ENCODE measurements at places on chromosomes 4 and X. TPM values are rescaled to one million over a fixed set of nuclear protein-coding genes. Genes with fewer than 3 reads are reported as not detected.

DNA sequence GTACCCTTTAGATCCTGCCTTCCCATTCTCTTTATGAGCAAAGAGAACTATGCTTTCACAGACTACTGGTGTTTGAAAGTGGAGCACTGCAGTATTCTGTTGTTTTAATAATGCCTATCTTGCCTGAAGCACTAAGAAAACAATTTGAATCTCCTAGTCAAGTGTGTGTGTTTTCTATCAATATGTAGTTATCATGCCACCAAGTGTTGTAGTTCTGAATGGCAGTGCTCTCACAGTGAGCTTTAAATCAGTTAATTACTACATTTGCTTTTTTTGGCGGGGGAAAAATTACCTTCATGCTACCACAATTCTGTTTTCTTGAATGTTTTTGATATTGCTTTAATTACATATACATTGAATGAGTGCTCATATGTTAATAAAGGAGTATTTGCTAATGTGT, 143.6 kb upstream of the FAM47A start:
- DNase-seq = no peak

DNA sequence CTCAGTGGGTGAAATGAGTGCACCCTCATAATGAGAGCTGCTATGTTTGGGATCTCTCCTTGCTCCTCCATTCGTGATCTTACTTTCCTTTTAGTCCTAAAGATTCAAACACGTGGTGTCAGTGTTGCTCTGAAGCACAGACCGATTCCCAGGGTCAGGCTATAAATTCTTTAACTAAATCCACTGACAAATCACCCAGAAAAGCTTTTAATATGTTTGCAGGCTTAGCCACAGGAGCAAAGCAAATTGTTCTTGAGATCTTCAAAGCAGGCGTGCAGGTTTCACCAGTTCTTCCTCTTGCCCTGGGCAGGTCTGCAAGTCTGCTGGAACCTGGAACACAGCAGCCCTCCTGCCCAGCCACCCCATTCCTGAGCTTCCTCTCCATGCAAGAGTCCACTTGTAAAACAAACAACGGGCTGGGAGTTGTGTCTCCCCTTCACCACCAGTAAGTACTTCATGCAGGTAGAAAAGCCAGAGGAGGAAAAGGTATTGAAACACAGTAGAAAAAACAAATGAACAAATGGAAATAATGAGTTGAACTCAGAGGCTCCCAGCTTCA, 70.1 kb upstream of the ENPP6 start:
- DNase-seq = peak; percentile 28

DNA sequence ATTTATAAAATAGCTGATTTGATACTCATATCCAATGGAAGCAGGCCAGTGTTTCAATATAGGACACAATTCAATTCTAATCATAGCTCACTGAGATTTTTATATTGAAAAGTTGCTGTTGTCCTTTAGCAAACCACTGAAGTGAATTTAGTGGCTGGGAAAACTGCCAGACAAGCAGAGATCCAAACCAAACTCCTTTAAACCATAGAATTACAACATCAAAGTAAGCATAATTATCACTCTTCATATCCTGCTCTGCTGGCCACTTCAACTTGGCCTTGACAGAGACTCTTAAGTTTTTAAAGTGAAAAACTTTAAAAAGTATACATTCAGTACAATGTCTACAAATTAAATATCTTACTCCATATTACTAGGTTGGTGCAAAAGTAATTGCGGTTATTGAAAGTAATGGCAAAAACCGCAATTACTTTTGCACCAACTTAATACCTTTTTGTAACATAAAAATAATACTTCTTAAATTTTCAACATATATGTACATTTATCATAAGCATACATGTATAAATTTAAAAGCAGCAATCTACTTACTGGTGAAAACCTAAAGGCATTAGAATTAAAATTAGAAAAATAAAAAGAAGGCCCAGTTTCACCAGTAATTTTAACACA, 433.0 kb downstream of the PCDH10 start:
- DNase-seq = no peak

DNA sequence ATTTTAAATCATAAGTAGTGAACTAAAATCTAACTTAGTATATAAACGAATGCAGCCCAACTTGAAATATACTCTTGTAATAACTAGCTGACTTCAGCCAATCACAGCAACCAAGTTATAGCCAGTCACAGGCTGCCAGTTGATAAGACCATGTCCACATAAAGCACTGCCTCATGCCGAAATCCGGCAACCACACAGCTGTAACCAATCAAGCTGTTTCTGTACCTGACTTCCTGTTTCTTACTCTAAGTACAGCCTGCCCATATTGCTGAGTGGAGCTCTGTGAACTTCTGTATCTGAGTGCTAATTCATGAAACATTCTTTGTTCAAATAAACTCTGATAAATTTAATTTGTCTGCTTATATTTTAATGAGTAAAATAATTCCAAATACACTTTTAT, 805.3 kb upstream of the EPHA5 start:
- DNase-seq = no peak

GRCh38 chr4:70715097-70715496, 6.7 kb upstream of the RUFY3 start:
- DNase-seq = no peak

GRCh38 chr4:68249434-68249833, 3.9 kb upstream of the TMPRSS11B start:
- DNase-seq = no peak

DNA sequence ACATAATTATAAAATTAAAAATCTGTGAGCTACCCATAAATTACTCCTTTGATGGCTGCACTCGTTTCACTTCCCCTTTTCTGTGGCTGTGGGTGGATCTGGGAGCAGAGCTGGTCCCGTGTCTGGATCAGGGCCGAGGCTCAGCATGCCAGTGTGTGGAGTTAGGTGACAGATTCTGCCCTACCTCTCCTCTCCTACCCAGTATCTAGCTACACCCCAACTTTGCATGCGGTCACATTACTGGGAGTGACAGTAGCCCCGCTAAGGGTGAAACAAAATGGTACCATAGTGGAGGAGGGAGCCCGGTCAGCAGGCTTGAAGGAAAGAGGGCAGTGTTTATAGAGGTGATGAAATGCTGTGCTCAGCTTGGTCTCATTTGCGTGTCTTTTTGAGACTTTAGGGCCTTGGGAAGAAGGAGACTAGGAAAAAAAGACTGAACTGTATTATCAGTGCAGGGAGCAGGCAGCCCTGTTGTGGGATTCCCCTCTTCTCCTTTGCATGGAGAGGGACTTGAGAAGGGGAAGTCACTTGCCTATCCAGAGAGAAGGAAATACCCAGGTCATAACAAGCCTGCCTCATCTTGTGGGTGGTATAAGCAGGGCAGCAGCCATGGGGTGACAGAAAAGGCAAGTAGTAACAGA, 48.4 kb downstream of the ARHGAP10 start:
- DNase-seq = no peak

DNA sequence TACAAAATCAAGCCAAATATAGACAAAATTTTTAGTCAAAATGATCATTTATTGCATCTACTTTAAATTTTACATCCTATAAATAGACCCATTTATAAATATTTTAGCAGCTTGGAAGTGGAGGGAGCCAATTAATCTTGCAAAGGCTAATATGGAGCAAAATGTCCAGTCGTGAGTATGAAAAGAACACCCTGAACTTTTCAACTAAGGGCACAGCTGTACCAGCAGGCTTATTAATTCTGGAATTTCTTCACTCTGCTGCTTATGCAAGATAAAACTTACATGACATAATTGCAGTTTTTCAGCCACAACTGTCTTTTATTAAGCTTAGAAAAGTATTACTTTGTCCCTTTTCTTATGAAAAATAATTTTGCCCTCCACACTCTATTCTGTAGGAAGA, 22.9 kb upstream of the USP53 start:
- no peak for DNase-seq

GRCh38 chr4:174681723-174682300, 147.2 kb downstream of the GLRA3 start:
- no peak for DNase-seq

DNA sequence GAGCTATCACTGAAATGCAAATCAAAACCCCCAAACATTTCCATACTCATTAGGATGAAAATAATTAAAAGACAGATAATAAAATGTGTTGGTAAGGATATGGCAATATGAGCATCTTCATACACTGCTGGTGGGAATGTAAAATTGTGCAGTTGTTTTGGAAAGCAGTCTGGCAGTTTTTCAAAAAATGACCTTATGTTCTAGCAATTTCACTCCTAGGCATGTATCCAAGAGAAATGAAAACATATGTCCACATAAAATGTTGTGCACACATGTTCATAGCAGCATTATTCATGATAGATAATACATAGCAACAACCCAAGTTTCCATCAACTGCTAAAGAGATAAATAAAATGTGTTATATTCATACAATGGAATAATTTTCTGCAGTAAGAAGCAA, 14.8 kb upstream of the GPRASP2 start:
- no peak for DNase-seq

DNA sequence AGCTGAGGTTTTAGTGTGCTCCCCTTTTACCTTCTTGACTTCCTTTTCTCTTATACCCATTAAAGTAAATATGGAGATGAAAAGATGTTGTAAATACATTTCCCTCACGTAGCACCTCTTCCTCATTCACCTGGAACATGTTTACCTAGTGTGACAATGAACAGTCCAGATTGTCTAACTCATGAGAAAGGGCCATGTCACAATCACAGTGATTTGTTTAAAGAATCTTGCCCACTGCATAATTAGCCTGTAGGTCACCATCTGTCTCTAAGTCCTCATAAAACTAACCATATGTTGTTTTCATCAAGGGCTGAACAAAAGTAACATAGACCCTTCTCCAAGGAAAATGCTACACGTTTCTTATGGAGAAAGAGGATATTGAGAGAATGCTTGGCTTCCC, 85.7 kb downstream of the TSPAN5 start:
- no peak for DNase-seq

DNA sequence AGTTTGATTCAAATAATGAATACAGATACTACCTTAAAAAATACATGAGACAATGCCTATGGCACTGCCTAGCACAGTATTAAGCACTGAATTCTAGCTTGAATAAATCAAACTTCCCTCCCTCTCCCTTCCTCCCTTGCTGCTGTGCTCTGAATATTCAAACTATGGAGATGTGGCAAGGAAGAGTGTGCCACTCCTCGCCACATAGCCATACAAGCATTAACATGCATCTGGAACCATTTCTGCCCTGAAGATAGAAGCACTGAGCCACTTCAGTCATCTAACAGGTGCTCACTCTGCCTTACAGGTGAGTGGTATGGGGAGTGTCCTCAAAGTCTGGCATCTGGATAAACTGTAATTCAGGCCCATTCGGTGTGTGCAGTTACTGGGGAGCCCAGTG, 276.9 kb downstream of the ARHGAP24 start:
- DNase-seq = no peak

DNA sequence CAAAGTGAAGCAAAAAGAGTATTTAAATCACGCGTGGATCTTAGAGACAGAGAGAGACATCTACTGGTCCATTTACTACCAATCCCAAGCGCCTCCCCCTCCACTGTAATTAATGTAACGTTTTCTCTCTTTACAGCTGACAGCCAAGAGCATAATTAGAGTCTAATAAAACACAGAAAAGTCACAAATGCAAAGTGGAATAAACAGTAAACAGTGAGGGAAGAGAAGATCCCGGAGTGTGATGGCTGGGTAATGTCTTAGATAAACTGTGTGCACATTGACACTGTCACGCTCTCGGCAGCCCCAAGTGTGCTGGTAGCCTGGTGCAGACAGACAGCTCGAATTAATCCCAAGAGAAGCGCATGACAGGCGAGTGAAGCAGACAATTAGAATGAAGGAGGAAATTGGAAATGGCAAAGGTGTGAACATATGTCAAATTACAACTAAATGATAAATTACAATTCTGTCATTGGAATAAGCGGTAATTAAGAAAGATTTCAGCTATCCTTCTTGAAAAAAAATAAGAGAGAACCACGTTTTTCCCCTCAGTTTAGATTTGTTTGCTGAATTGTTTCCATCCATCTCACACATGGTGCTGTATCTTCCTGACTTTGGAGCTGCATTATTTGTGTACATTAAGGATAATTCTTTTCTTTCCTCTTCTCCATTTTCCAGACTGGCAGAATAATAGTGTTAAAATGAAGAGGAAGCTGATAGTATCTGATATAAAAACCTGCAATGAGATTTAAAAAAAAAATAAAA, 100.1 kb downstream of the CXXC4 start:
- no peak for DNase-seq

GRCh38 chr4:2320746-2321145, 58.8 kb upstream of the MXD4 start:
- DNase-seq = no peak

GRCh38 chrX:49809891-49810632, 19.0 kb upstream of the PAGE4 start:
- no peak for DNase-seq

- no peak for DNase-seq
Measured at GRCh38 chr4:38164346-38164745, 204.1 kb downstream of the PTTG2 start.

DNA sequence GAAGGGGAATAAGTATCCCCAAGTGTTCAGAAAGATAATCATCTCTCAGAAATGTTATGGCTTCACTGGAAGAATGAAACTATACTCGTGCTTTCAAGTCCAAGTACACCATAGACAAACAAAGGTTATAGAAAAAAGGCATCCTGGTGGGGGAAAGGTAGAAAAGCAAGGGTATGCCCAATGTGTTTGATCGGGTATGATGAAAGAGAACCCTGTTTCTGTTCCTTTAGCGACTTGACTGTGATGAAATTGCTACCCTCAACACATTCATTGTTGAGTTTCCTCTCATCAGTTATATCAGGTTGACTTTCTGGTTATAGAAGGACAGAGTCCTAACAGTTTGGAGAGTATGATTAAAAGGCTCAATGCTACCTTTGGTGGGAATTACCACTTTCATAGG, 464.3 kb downstream of the GRXCR1 start:
- no peak for DNase-seq

GRCh38 chrX:357693-358471, 28.8 kb downstream of the PPP2R3B start:
- DNase-seq = no peak

GRCh38 chrX:50211510-50211909, 6.9 kb downstream of the CCNB3 start:
- DNase-seq = no peak

DNA sequence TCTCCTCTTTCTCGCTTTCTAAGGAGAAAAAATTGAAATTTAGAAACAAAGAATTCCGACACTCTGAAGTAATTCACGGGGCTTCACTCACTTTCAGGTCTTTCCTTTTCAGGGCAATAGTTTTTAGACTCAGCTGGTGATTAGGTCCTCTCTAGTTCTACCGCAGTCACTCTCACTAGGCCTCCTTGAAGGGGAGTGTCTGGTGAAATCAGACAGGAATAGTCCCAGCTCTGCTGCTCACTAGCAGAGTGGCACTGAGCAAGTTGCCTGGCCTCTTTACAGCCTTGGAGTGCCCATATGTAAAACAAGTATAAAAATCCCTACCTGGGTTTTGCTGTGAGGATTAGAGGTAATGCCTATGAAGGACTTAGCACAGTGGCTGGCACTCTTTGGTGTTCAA, 64.1 kb downstream of the NEUROG2 start:
- no peak for DNase-seq

SCML2 gene
- polyA plus RNA-seq = 11.2 TPM

APBB2 gene
- polyA plus RNA-seq = 55.8 TPM

NOCT gene
- 6.3 TPM for polyA plus RNA-seq

IRS4 gene
- 1.7 TPM for polyA plus RNA-seq

HGFAC gene
- 2.7 TPM for polyA plus RNA-seq

PPP4R3C gene
- not detected for polyA plus RNA-seq

UCP1 gene
- polyA plus RNA-seq = 0.12 TPM

FREM3 gene
- 0.10 TPM for polyA plus RNA-seq

NHS gene
- 29.2 TPM for polyA plus RNA-seq

MUC7 gene
- 0.34 TPM for polyA plus RNA-seq

HMGB3 gene
- polyA plus RNA-seq = 108 TPM

Data from renal cortex interstitium (tissue), 15 donors.